ENCODE measurements at places on chromosomes 6 and 20. TPM values are rescaled to one million over a fixed set of nuclear protein-coding genes. Genes with fewer than 3 reads are reported as not detected.

DNA sequence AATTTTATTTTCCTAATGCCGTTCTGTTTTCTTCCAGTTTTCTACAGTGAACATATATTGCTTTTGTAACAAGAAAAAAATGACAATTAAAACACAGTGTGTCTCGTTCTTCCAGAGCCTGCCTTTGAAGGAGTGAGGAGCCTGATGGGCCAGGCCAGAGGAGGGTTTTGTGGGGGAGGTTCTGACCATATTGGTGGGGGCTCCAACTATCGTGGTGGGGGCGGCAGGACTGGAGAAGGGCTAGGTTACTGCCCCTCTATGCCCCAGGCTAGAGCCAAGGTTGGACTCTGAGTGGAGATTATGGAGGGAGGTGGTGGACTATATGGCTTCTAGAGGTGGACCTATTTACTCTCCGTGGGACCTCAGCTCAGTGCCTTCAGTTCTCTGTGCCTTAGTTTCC is 24.0 kb downstream of the DLGAP4 start:
- DNase-seq = peak; percentile 22

- no peak for DNase-seq
These were observed 37.0 kb downstream of the PRDM1 start for GRCh38 chr6:106122938-106123656.

DNA sequence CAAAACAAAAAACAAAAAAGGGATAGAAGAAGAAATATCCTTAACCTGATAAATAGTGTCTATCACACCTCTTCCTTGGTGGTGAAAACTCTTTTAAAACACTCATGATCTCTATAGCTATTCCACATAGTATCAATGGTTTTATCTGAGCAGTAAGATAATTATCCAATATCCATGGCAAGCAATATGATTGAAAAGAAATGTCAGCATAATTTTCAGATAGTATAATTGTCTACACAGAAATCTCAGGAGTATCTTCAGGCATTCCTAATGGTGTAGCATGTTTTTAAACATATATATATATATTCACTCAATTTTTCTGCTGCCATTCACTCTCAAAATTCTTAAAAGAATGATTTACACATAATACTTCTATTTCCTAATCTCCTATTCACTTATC is 938.0 kb upstream of the SLC35B3 start:
- DNase-seq = no peak

GSTA3 gene
- not detected for total RNA-seq

ADGRB3 gene
- 2.2 TPM for total RNA-seq

RXRB gene
- 52.2 TPM for total RNA-seq

Data from kidney (tissue), 22 donors.